ENCODE measurements at places on chromosomes 2 and 18. TPM values are rescaled to one million over a fixed set of nuclear protein-coding genes. Genes with fewer than 3 reads are reported as not detected.

- no peak for DNase-seq
Measured at GRCh38 chr2:182924306-182924705, 57.9 kb upstream of the FRZB start.

GRCh38 chr2:162022290-162022945 is 51.6 kb downstream of the DPP4 start:
- DNase-seq: no peak

DNA sequence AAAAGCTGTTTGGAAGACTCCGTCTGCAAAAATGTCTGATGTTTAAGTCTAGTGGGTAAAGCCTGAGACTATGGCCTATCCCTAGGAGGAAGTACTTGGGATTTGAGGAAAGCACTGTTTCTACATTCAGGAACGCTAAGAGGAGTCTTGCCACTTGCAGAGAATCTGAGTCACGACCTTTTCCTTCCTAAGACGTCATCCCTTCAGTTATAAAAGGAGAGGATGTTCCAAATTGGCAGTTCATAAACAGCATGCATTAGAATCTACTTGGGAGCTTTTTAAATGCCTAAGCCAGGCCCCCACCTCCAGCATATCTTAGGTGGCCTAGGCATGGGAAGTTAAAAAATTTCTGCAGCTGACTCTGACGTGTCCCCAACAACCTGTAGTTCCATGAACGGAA is 125.9 kb downstream of the TTC32 start:
- no peak for DNase-seq

GRCh38 chr2:144507441-144508171 is 12.3 kb downstream of the ZEB2 start:
- no peak for DNase-seq

DNA sequence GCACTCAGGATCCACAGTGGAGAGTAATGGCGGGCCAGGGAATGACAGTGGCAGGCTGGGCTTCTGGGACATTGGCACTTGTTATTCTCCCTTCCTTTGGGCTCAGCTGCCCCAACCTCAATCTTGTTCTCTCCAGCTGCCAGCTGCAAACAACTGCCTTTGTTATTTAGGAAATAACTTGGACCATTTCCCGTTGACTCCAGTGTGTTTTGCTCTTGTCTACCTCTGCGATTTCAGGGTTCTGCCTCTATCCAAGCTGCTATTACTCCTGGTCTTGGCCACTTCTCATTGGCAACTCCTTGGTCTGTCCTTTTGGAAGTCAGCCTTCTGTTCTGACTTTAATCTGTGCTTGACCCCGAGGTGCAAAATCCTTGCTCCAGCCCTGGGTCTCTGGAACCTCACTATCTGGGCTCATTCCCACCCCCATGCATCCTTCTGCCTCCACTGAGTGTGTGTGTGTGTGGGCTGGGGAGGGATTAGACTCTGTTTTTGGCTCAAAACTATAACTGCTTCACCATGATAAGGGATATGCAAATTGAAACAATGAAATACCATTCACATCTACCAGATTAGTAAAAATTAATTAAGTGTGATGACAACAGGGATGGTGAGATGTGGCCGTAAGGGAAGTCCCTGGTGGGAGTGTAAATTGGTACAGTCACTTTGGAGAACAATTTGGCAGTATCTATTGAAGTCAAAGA is 134.1 kb upstream of the CXCR4 start:
- no peak for DNase-seq

- no peak for DNase-seq
Measured at GRCh38 chr2:238560234-238560633, 133.5 kb downstream of the ASB1 start.

GRCh38 chr18:21402272-21402671 is 160.2 kb downstream of the GREB1L start:
- DNase-seq: no peak

- no peak for DNase-seq
Measured at GRCh38 chr2:170965446-170966225, 36.6 kb downstream of the GORASP2 start.

REG3A gene
- total RNA-seq: not detected

ERMN gene
- not detected for total RNA-seq

RASGRP3 gene
- total RNA-seq: 13.0 TPM

SULT1C4 gene
- 4.2 TPM for total RNA-seq

COLEC11 gene
- 0.40 TPM for total RNA-seq

OTX1 gene
- not detected for total RNA-seq

Measured in psoas muscle (tissue), 8 donors.